ENCODE measurements at places on chromosomes 1 and 21.
A peak's percentile ranks its signal among the peaks of the same experiment; 100 is the strongest.

- no peak for DNase-seq
Measured at GRCh38 chr1:1086911-1087341, 12.8 kb upstream of the RNF223 start.

GRCh38 chr1:55035904-55036303 lies 3.4 kb upstream of the PCSK9 start:
- DNase-seq: no peak

DNA sequence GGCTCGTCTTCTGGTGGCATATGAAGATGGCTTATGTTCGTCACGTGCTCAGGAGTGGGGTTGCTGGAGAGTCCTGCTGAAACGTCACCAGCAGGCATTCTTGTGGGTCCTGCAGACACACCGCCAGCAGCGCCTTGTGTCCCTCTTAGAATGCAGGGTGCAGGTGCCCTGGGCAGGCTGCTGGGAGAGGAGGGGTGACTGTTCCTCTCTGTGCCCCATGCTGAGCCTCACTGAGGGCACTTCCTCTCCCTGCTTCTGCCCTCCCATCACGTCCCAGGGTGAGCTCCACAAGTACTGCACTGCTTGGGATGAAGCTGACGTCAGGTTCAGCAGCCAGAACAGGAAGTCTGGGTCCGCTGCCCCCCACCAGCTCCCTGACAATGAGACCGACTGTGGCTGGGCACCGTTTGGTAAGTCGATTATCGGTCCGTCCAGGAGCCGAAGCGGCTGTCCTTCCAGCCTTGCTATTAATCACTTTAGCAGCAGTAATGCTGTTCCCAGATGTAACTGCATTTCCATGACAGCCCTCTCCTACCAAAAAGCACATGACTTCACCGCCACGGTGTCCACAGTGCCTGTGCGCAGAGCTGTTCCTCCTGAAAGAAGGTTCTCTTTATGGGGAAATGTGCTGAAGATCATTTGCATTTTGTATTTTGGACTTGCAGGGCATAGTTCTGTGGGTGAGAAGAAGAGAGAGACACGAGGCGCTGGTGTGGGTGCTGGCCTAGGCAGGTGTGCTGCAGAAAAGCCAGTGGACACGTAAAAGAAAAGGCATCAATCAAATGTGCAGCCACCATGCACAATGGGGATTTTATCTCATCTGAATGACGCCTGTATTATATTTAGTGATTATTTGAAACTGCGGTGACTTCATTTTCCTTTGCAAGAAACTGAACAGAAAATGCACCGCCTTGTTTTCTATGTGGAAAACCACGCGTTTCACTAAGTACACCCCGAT lies 21.0 kb downstream of the SLC37A1 start:
- DNase-seq: peak; percentile 66

- no peak for DNase-seq
Measured at GRCh38 chr1:106406114-106406513, 650.4 kb upstream of the PRMT6 start.

GRCh38 chr1:44566281-44567046 lies 107.8 kb downstream of the TMEM53 start:
- no peak for DNase-seq

- DNase-seq: no peak
Measured at GRCh38 chr21:43267391-43268085, 98.7 kb downstream of the CRYAA start.

- no peak for DNase-seq
Measured at GRCh38 chr1:101497881-101498559, 261.2 kb downstream of the S1PR1 start.

DNA sequence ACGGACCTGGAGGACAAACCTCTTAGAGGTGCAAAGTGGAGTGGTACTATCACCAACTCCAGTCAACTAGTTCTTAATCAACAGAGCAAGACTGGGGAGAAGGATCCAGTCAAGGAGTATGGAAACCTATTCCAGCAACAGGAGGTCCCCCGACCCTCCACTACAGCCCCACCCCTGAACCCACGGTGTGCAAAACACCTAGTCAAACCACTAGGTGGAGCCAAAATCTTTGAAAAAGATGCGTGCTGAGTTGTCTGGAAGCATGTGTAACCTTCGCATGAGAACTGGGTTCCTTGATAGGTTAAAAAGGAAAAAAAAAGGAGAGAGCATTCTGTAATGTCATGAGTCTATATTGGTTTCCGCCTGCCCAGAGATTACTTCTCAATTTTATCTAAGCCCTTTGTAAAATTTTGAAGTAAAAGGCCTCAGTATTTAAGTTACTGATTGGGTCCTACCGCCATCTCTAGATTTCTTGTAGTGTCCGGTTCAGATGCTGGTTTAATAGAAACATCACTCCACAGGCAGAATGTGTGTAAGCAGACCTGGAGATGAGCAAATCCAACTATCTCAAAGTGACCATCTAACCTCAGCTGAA lies 81.9 kb upstream of the HAO2 start:
- DNase-seq: peak; percentile 58

DNA sequence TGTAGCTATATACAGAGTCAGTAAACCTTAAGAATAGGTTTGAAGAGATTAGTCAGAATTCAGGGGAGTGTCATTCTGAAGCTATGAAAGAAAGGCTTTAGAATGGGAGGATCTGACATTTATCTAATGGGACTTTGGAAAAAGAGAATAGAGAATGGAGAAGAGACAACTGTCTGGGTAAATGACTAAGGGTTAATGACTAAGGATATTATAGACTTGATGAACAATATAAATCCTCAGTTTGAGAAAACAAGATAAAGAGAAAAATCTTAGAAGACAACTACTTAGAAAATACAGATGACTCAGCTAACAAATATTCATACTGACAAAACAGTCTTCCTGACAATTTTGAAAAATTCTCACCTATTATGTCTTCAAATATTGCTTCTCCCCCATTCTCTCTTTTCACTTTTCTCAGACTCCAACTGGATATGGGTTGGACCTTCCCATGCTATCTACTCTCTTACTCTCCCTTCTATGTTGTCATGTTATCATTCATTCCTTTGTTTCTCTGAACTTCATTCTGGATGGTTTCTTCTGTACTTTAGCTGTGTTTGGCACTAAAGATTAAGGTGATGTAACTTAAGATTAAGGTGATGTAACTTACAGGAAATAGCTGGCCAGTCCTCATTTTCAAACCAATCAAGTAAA lies 20.4 kb downstream of the SLC16A1 start:
- DNase-seq: no peak

GRCh38 chr1:79059341-79059740 lies 52.8 kb upstream of the ADGRL4 start:
- DNase-seq: no peak

DNA sequence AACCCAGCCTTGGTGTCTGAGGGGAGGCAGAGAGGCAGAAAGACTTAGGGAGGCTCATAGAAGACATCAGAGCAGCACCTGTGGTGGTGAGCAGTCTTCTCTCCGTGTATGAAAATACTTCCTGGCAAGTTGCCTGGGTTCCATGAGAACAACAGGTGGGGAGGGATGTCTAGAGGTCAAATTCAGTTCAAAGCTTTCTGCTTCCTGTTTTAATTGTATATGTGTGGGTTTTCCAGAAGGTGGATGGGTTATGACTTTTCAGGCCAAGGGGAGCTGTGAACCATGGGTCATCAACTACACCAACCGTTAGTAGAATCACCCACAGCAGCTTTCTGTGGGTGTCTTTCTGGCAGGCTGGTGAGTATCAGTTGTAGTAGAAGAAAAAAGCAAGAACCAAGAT lies 4.1 kb upstream of the FCRL2 start:
- no peak for DNase-seq

DNA sequence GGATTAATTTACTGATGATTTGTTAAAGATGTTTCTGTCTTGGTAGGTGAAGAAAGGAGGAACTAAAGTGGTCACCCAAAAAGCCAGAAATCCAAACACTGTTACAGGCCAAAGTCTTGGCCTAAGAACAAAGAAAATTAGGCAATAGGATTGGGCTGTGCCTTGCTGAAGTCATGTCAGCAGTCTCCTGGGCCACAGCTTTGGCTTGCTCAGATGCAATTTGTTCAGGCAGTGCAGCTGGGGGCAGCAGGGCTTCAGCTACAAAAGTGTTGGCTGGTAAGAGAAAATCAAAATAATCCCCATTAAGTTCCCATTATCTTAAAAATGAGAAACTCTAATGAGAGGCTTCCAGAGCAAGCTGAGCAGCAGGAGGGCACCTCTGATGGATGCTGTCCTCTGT lies 14.0 kb upstream of the RAP1A start:
- DNase-seq: no peak

- no peak for DNase-seq
Measured at GRCh38 chr1:66326867-66327266, 207.1 kb upstream of the SGIP1 start.

DNA sequence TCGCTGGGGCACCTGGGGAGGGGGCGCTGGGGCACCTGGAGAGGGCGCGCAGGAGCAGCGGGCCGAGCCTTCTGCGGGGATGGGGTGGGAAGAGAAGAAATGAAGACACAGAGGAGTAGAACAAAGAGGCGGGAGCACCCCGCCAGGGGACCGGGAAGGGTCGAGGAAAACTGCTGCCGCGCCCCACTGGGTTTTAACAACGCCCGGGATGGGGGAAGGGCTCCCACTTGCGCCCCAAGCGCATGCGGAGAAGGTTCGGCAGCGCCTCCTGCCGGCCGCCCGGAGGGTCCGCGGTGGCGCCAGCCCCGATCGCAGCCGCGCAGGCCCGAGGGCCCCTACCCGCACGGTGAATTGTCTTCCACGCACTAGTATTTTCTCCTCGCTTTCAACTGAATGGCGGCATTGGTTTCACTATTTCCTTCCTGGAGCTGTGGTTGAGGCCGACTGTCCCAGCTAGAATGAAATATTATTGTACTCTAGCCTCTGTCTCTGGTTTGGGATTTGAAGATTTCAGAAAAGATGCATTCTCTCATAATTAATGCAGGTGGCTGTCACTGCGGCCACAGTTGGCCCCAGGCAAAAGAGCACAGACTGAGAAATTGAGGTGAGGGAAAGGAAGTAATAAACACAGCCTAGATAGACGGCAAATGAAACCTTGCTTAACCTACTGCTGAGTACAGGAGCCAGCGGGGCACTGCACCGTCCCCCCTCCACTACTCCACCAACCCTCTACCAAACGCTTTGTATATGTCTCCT lies 57.3 kb downstream of the MAB21L3 start:
- DNase-seq: peak; percentile 54

GRCh38 chr1:61049850-61050540 lies 32.4 kb upstream of the NFIA start:
- peak; percentile 95 for DNase-seq

DNA sequence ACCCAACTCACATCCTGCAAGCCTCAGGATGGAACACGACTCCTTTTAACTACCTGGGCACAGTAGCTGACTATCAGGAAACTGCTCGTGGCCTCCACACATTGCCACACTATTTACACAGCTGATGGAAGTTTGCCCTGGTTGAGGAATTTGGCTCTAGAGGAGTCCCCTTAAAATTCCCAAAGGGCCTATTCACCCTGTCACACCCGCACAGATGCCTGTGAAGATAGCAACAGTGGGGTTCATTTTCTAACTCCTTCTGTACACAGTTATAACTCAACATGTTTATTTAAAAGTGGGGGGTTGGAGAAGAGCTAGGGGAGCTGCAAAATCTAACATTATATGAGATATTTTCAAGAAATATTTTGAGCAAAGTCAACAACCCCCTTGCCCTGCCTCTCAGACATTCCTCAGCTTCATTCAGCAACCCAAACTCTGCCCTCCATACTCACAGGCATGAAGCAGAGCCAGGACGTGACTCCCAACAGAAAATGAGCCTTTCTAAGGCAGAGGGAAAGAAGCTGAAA lies 35.8 kb upstream of the CCN1 start:
- DNase-seq: no peak

DNA sequence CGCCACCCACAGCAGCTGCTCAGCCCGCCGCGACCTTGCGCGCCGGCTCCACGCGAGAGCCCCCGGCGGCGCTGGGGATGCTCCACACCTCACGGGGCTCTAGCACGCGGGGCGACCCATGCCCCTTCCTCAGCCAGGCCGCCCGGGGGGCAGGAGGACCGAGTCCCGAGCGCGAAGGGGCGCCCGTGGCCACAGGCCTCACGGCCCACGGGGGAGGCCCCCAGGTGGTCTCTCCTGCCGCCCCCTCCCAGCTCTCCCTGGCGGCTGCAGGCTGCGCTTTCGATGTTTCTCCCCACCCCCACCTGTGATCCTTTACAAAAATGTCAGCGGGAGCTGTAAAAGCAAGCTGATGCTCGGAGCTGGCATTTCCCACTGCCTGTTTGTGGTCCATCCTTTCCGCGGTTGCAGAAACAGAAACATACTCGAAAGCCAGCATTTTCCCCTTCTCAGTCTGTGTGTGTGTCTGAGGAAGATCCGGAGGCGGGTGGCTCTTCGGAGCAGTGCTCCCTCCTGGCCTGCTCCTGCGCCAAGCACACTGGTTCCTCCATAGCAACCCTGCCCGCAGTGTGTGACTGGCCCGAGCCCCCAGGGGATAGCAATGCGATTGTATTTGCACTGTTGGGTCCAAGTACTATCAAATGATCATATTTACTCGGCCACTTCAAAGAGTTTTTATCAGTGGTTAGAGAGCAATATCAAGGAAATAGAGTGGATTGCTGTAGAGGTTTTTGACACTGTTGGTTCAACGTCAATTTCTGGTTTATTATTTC lies 2.1 kb downstream of the KIF26B start:
- no peak for DNase-seq

DNA sequence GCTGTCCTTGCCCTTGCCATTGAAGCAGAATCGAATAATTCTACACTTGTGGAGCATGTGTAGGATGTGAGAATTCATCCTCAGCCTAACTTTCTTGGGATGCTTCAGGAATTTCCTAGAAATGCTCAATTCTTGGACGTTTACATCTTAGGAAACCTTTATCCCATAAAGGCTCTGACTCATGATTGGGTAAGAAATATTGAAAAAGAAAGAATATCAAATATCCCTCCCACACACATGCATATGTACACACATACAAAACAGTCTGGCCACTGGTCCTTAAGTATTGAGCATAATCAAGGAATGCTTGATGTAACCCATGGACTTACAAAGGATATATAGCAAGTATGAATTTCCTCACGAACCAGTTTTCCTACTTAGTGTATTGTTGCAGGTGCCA lies 83.9 kb upstream of the IPO9 start:
- DNase-seq: no peak

DNA sequence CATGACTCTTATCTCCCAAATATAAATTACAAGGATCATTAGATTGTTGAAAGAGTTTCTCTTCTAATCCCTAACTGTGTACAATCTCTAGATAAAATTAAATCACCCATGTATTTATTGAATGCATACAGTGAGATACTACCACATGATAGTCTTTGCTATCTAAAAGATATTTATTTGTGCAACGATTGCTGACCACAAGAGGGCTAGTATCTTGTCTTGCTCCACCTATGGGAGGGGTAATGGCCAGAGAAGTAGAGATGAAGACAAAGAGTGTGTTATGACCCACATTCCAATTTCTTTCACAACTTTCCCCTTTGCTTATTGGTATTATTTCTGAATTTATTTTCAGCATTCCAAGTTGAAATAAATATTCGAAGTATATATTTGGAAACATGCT lies 13.7 kb downstream of the PYHIN1 start:
- DNase-seq: no peak
